ENCODE measurements at places on chromosomes 1 and 21.

GRCh38 chr1:31373897-31374486 lies 1.1 kb upstream of the FABP3 start:
- DNase-seq: no peak

DNA sequence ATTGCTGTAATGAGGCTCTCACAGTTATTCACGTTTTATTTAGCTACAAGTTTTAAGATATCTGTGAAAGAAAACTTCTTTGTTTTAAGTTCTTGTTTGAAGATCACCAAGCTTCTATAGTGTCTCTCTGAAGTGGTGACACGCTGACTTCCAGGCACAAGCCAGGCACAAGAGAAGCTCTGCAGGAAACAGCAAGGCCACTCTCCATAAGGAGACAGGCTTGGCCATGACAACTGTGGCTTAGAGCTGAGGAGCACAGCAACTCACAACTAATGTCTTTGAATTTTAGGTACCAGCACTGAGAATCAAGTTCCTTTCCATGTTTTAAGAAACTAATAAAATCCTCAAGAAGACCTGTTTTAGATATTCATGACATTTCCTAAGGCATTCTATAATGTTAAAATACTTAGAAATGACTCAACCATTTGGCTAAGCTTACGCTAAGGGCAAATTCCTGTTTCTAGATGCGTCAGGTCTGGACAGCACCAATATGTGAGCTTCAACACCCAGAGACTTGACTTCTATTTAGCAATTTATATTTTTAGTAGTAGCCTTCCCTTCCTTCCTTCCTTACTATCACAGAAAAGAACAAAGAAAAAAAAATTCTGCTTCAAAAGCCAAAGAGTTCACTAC lies 40.2 kb downstream of the APP start:
- no peak for DNase-seq

DNA sequence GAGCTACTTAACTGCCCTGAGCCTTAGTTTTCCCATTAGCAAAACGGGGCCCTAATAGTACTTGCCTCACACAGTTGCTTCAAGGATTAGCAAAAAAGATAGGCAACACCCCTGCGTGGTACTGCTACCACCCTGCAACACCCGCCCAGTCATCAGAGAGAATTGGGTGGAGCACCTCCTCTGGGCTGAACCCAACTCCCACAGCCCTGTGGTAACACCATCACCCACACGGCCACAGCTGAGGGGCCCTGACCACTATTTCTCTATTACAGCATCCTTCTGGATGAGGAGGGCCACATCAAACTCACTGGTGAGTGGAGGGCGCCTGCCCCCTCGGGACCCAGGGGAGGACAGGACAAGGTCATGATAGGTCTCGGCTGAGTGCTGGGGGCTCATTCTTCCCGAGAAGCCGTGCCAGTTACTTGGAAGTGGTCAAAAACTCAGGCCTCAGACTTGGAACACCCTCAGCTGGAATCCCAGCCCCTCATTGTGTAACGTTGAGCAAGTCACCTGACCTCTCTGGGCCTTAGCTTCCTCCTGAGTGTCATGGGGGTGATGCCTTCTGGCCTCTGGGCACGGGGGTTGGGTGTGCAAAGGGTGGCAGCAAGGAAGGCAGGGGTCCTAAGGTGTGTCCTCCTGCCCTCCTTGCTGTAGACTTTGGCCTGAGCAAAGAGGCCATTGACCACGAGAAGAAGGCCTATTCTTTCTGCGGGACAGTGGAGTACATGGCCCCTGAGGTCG lies 24.6 kb downstream of the RPS6KA1 start:
- DNase-seq: no peak

GRCh38 chr21:17455451-17455850 lies 57.4 kb upstream of the CXADR start:
- DNase-seq: no peak

GRCh38 chr1:234875953-234876855 lies 252.4 kb downstream of the TOMM20 start:
- DNase-seq: no peak

DNA sequence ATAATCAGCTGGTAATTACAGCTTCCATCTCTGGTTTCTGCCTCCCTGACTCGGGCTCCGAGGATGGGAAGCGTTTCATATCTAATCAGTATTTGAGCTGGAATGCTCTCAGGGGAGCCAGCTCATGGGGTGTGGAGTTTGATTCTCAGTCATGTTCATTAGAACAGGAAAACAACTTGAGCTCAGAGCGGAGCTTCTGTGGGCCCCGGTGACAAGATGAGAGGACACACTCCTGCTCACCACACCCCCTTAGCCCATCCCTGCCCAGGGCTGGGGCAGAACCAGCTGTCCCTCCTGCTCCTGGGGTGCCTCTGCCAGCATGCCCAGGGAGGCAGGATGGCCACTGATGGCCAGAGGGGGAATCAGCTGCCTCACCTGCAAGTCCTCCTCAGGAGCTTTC lies 726.0 kb downstream of the PTPRU start:
- no peak for DNase-seq

DNA sequence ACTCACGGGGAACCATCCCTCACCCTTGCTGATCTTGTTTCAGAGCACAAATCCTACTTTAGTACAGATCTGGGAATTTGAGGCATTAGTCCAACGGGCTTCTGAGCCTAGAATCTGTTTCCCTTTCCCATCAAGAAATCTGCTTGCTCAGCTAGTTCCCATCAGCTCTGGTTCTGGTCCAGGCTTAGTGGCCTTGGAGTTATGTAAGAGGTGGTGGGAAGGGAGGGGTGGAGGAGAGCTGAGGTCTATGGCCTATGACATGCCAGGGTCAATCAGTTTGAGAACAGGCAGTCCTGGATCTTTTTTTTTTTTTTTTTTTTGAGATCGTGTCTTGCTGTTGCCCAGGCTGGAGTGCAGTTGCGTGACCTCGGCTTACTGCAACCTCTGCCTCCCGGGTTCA lies 4.1 kb downstream of the GSTM1 start:
- DNase-seq: peak; percentile 42

GRCh38 chr1:61638911-61639605 lies 85.9 kb downstream of the TM2D1 start:
- DNase-seq: no peak

GRCh38 chr1:7856345-7856744 lies 3.5 kb upstream of the UTS2 start:
- DNase-seq: no peak

GRCh38 chr1:25684216-25684965 lies 67.8 kb downstream of the MAN1C1 start:
- no peak for DNase-seq
